ENCODE measurements at places on chromosomes 7 and 10.

DNA sequence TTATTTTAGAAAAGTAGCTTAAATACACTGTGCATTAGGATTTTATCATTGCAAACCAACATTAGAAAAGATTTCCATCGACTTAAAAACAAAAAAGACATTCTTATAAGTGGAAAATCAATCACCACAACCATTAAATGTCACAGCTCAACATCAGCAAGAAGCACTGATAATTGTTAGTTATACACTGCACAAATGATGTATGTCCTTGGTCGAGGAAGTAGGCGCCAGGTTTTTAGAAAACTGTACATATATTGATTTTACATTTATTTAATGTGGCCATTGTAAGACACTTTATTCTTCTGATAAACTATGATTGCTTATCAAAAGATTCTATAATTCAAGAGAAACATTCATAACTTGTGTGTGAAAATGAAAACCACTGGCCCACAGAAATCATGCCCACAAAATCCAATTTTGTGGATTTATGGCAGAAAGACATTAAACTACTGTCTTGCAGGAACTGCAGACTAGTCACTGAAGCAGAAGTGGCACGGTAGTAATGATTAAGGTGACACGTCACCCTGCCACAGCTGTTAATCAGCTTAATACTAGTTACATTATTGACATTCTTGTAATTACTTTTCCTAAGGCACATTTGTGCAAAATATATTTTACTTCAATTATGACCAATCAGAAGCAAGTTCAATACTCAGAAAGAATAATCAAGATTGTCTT, 79.4 kb downstream of the VPS41 start:
- DNase-seq: no peak

DNA sequence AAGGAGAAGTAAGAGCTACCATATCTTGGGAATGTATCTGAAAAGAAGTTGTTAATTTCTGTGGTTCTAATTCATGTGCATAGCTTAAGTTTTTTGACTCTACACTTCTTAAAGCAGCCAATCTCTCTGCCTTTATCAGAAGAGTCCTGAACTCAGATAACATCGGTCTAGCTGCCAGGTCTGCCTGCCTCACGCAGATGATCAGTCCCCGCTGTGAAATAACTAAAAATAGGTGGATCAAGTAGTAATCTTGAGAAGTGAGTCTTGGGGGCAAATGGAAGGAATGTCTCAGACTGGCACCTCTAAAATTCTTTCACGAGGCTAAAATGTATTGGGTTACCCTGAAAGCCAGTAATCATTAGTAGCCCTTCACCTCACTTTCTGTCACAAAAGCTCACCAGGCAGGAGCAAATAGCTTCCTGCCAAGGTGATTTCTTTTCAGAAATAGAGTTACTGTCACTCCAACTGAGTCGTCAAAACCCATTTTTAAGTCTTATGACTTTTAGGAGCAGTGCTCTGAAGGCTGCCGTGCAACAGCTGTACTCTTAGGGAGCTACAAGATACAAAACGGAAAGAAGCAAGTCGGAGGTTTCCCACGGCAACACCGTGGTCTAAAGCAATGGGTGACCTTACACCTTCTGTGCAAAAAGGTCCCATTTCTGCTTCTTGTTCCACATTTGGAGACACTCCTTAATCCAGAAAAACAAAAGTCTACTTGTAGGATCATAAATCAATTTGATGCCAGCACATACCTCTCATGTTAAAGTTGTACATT, 85.2 kb downstream of the ABCB5 start:
- no peak for DNase-seq

DNA sequence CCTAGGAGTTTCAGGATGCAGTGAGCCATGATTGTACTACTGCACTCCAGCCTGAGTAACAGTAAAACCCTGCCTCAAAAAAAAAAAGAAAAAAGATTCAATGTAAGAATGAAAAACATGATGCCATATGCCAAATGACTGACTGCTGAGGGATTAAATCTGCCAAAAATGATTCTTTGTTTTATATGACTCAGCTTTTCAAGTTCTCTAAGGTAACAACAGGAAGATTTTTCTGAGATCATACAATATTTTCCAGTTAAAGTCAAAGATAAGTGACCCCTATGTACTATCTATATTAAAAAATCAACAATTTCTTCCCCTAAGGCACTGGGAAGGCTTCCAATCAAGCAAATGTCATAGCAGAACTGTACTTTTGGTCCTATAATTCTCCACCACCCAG, 271.2 kb upstream of the IMMP2L start:
- no peak for DNase-seq

GRCh38 chr7:141785706-141786552, 4.1 kb upstream of the TAS2R5 start:
- DNase-seq: no peak

GRCh38 chr10:26737730-26738129, 40.2 kb downstream of the PDSS1 start:
- DNase-seq: no peak

GRCh38 chr10:3740157-3740871, 44.7 kb downstream of the KLF6 start:
- DNase-seq: no peak

DNA sequence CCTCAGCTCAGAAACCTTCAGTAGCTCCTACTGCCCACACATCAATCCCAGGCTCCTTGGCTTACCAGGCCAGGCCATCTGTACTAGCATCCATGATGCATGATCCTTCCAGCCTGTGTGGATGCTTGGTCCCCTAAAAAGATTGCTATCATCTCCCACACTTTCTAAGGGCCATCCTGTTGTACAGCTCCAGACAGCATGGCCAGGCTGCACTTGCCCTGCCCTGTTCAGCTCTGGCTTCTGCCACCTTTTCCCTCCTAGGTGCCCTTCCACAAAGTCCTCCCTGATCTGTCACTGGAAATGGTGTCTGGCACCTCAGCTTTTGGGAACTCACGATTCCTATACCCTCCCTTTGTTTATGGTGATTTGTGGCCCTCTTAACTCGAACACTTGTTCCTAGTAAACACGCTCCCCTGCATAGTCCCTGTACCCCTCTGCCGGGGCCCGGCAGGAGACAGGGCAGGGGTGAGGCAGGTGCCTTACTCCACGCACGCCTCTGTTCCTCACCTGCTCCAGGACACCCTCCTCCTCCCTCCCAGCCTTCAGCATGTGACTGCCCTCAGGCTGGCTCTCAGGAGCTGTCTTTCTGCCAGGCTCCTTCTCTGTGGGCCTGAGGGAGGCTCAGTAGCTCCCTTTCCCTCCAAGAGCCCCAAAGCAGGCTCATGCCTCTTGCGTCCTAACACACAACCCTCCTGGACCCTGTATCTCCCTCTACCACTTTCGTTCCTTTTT, 71.8 kb downstream of the CDH23 start:
- DNase-seq: no peak

GRCh38 chr10:126508535-126509040, 120.3 kb upstream of the ADAM12 start:
- no peak for DNase-seq

GRCh38 chr7:1060315-1061072, 16.1 kb downstream of the GPR146 start:
- DNase-seq: no peak

GRCh38 chr10:61487506-61487905, 34.3 kb upstream of the TMEM26 start:
- DNase-seq: no peak

- no peak for DNase-seq
Measured at GRCh38 chr7:32033006-32033405, 37.2 kb downstream of the PDE1C start.

DNA sequence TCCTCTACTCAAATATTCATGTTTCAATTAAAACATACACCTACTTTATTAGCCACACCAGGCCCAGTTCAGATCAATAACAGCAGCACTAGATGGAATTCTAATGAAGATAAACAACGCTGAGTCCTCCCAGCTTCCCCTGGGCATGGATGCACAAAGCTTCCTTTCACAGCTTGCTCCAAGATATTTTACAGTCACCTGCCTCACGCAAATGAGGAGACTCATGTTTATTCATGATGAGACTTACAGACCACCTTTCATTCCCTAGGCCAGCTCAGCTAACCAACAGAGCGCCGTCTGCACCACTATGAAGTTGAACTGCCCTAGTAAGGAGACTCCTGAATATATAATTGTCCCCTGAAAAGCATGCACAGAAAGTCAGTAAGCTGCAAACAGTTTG, 283.0 kb upstream of the AOAH start:
- no peak for DNase-seq

DNA sequence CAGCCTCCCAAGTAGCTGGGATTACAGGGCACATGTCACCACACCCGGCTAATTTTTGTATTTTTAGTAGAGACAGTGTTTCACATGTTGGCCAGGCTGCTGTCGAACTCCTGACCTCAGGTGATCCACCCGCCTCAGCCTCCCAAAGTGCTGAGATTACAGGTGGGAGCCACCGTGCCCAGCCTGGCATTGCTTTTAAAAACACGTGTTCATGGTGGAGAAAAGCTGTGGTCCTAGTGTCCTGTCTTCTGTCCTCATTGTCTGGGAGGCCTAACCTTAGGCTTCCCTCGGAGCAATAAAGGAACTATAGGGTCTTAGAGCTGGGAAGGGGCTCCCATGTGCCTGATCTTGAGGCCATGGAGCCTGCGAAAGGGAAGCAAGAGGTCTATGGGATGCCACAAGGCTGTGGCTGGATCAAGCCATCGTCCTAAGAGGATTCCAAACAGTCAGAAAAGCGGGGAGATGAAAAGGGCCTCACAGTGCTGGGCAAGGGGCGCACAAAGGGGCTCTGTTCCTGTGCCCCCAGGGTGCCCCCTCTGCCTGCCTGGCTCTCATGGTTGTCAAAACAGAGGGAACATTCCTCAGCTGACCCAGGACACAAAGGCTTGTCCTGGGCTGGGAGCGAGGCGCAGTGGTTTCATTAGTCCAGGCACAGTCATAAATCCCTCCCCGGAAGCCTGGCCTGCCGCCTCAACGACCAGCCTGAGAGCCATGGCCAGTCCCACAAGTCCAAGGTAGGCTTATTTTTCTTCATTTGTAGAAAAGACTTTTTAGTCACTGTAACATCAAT, 106.6 kb upstream of the TNS3 start:
- no peak for DNase-seq

DNA sequence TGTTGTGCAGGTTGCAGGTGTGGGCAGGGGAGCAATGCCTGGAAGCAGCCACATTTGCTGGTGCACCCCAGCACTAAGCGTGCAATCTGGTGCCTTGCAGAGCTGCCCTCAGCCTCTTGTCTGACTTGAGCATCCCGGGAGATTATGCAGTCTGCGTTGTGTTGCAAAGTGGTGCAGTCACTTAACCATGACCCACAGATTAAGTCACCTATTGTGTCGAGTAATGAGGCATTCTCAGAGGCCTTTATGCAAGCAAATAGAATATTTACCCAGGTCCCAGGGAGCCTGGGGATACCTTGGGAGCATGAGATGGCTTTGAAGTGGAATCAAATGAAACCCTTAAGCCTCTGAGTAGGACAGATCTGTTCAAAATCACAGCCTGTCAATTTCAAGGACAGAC, 529.0 kb downstream of the TYW1 start:
- DNase-seq: no peak

- DNase-seq: no peak
Measured at GRCh38 chr10:79391231-79392019, 44.2 kb downstream of the PPIF start.

GRCh38 chr7:3063016-3063753, 19.5 kb upstream of the CARD11 start:
- peak; percentile 24 for DNase-seq

GRCh38 chr10:29063806-29064644, 224.8 kb upstream of the LYZL1 start:
- no peak for DNase-seq

DNA sequence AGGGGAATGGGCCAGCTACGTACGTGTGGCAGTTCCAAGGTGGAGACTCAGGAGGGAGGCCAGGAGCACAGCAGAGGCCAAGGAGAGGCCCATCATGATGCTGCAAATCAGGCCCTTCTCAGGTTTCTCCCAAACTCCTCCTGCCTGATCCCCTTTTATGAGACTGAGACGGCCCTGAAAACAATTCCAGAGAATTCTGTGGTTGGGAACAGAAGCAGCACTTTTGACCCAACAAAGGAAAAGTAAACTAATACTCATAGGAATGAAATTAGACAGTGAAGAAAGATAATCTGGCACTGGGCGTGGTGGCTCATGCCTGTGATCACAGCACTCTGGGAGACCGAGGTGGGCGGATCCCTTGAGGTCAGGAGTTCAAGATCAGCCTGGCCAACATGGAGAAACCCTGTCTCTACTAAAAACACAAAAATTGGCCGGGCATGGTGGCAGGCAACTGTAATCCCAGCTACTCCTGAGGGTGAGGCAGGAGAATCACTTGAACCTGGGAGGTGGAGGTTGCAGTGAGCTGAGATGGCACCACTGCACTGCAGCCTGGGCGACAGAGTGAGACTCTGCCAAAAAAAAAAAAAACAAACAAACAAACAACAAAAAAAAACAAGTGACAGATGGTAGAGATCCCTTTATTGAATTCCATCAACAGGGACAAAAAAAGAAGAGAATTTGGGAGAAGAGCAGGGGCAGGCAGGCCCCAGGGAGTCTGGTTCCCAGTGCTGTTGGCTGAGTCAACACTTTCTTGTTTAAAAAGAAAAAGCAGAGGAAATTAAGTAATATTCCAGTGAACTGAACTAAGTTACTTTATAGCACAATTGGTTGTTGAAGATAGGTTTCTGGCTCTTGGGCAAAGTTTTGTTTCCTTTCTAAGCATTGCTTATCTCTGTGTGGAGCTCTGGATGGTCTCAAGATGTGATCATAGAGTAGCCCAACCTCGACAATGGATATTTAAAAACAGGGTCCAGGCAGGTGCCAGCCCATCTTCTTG, at the start of gene CCL26:
Gene CCL26, minus strand, starts transcription at position 131 of the 997 bp plus-strand sequence. Its CDS starts 35 bp downstream, at position 96.
- DNase-seq: no peak

GRCh38 chr7:122467661-122468449, 163.3 kb upstream of the FEZF1 start:
- no peak for DNase-seq

- DNase-seq: no peak
Measured at GRCh38 chr10:52319926-52320325, 5.8 kb downstream of the DKK1 start.

DNA sequence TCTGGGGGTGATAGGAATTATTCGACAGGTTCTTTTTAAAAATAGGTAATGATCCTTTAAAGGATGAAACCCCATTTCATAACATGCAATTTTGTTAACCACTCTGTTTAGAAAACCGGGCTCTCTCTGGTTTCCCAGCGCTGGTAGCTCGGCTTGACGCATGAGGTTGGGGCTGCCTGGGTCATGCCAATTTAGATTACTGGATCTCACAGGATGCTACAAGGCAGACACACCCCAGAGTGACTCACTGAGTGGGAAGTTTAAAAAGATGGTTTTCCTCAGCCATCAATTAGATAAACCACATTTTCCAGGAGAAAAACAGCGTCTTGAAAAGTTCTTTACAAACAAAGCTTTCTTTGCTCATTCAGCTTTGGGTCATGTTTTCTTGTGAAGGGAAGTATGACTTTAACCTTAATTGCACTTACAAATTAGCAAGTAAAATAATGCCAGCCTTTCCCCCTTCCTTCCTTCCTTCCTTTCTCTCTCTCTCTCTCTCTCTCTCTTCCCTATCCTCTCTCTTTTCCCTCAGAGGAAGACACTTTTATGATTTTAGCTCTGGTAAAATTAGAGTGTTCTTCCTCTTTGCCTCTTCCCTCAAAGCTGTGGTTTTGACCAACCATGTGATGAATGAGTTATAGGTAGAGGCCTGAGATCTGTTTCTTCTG, 99.8 kb downstream of the EPDR1 start:
- no peak for DNase-seq
